Lower lobe of right lung (tissue), 2 donors: ENCODE measurements at places on chromosomes 1 and 21.

DNA sequence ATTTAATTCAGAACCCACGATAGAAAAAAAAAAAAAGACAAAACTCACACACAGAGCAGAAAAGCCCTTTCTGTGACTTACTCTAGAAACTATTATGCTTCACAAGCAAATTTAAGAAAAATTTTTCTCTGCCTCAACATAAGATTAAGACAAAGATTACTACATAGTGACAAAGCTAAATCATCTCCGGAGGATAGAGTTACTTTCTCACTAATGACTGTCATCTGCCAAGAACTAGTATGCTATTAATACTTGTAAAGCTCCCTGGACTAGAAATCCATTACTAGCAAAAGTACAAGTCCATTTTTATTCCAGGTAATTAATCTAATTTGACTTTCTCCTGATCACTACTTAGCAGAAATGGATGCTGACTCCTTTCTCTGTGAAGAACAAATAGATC, 25.9 kb downstream of the GREM2 start:
- no peak for DNase-seq

DNA sequence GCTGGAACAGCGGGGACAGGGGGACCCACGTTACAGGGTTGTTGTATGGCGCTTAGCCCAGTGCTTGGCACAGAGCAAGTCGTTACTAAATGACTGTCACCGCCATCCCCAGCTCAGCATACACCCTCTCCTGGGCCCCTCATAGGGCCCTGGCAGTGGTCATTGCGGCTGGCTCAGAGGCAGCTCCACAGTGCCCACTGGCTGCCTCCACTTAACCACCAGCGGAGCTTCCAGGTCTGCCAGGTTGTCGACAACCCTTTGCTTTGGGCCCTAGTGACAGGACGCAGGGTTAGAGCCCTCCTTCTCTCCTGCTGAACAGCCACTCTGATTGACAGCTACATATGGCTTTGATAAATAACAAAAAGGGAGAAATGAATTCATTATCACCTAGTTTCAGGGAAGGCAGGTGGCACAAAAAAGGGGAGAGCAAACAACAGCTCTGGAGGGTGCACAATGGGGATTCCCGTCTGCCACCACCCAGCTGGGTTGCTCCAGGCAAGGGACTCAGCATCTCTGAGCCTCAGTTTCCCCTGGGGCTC, 4.8 kb downstream of the EFHD2 start:
- DNase-seq = no peak

- no peak for DNase-seq
Observed at GRCh38 chr1:205235951-205236350, 8.2 kb downstream of the TMCC2 start.

DNA sequence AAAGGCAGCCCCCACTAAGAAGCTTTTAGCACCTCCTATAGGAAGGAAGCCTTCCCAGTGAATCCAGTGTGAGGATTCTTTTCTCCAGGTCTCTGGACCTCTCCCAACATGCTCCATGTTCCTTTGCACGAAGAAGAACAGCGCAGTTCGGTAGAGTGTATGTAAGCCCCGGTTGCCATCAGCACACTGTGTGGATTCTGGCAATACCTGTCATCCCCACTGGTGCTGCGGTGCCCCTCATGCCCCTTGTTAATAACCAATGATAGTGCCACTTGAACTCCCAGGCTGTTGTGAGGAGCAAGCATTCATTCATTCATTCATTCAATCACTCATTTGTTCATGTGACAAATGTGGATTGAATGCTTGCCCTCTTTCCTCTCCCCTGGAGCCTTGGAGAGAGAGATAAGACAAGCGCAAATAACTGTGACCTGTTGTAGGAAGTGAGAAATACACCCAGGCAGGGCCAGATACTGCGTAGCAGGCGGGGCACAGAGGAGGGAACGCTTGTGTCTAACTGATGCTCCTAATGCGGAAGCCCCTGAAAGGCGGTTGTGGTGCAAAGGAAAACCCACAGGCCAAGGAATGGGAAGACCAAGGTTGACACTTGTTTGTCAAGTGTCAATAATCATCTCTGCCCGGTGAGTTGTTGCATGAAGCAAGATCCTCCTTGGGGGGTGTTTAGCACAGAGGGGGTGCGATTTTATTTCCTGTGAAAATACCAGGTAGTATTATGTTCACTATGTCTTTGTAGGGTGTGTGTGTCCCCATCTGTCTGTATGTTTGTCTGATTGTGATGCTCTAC, 9.8 kb downstream of the LGR6 start:
- no peak for DNase-seq

DNA sequence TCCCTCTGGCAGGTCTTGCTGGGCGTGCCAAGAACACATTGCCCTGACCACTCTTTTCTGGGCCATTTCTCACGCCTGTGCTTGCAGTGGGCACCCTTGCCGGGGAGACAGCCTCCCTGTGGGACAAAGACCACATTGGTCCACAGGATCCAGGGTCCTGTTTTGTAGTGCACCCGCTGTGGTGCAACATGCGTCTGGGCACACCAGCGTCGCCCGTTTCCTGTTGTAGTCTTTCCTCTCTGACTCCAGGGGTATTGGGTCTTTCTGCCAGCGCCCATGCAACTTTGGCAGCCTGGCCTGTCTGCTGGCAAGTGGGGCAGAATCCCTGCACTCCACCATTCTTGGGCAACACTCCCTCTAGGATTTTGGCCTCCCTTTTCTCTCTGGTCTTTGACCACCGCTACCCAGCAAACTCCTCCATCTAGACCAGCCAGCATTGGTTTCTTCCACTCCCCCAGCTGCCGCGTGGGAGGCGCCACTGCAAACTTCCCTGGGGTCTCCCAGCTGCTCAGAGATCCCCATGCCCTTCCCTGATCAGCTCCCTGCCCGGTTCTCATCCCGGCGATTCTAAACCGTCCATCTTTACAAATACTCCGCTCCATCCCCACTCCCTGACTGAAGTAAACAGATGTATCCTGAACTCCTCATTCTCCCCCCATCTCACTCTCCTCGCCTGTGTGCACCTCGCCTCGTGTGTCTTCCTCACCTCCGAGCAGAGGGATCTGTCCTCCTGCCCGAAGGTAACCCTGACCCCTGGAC, 1.2 kb upstream of the TPRG1L start:
- no peak for DNase-seq

- no peak for DNase-seq
Observed at GRCh38 chr1:82632155-82632554, 831.4 kb downstream of the ADGRL2 start.

DNA sequence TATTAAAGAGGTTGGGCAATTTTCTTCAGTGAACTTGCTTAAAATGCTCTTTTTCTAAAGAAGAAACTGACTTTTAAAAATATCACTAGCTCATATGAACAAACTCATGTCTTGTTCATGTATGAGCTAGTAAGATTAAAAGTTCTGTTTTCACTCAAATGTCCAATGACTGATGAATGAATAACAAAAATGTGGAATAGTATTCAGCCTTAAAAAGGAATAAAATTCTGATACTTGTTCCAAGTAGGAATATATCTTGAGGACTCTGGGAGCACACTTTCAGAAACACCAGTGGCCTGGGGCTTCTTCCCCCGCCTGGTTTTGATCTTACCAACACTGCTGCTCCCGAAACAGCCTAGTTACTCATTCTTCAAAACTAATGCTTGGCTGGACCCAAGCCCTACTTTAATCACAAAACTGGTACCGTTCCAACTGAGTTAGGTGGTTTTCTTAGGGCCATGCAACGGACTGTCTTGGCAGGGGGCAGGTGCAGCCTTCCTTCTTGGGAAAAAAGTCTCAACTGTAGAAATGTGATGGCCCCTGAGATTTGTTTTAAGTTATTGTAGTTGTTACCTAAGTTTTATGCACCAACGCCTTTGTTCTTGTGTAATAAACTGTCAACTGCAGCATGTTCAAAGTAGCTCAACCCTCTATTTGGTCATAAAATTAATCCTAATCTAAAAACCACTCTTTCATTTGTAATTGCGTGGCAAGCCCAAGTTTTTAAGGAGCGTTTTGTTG, 116.0 kb downstream of the ETS2 start:
- no peak for DNase-seq

DNA sequence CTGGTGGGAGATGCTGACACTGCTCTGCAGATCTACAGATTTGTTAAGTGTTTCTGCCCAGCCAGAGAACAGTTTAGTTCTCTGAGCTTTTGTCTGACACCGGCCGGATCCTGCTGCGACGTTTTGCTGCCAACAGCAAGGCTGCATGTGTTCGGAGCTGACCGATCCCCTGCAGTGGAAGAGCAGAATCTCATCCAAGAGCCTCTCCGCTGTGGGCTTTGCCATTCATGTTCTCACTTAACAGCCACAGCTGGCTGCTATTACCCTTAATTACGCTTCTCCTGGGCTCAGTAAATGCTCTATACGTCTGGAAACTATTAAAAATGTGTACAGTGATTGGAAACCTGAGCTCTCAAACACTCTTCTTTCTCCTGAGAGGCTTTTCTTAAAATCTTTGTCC, 105.3 kb downstream of the BCAR3 start:
- no peak for DNase-seq

DNA sequence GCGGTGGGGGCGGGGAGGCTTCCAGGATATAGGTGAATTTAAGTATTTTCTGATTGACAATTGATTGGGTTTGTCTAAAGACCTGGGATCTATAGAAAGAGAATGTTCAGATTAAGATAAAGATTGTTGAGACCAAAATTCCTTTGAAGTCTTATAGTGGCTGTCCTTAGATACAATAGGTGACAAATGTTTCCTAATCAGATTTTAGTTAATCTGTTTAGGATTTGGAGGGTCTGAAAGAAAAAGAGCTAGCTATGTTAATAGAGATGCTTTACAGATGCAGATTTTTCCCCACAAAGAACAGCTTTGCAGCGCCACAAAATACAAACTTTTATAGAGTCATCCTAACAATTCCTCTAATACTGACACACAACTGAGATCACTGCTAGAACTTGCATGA, 14.6 kb upstream of the EPRS1 start:
- DNase-seq = no peak

GRCh38 chr1:37858931-37859506, 373 bp downstream of the MTF1 start:
- DNase-seq = no peak

GRCh38 chr1:7113822-7114221, 328.6 kb downstream of the CAMTA1 start:
- DNase-seq = no peak
